AG09309 (cell line): ENCODE measurements at places on chromosomes 13 and 19.

DNA sequence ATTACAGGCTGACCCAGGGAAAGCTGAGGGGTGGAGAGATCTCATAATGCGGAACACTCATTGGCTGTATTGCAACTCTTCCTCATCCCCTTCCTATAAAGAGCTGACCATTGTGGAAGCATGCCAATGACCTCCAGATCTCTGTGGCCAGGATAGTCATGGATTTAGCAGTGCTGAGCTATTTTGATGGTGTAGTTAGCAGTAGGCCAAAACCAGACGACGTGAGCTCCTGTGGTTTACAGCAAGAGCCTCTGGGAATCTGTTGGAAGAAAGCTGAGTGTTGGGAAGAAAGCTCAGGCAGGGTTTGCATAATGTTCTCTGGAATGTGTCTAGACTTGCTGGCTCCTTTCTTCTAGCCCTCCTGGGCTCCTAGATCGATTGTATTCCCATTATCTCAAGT is 187.5 kb upstream of the GPC6 start:
- DNase-seq = peak; percentile 48

DNA sequence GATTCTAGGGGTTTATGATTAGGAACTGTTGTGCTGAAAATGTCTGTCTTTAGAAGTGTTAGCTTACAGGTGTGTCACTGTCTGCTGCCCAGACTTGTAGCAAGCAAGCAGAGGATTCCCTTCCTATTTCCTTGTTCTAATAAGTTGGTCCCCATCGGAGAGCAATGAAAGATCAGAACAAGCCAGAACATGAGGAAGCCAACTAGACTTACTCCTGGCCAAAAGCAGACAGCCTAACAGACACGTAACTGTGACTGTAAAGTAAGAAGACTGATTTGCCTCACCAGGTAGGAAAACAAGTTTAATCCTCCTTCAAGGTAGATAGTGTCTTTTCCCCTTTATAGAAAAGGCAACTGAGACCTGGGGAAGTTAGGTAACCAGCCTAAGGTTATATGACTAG is 12.5 kb downstream of the POLR1D start:
- DNase-seq = no peak

GRCh38 chr13:113399755-113400149 is 35.8 kb upstream of the GRTP1 start:
- DNase-seq = no peak

- no peak for DNase-seq
Observed at GRCh38 chr13:65912516-65912915, 1317.6 kb downstream of the PCDH9 start.

- no peak for DNase-seq
Observed at GRCh38 chr19:46745030-46745429, 827 bp upstream of the FKRP start.

DNA sequence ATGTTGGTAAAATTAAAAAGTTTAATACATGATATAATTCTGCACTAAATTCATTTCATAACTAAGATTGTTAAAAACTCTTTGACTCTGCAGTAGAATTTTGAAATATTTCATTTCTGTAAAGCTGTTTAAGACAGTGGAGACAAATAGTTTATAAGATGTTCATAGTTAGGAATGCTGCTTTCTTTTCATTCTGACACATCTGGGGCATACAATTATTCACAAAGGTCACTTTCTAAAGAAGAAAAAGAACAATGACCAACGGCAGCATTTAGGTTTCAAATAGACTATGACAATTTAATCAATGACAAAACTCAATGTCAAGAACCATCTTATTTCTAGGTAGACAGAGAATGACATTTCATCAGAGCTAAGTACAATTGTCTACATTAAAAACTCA is 1422.1 kb downstream of the PCDH9 start:
- DNase-seq = peak; percentile 13

DNA sequence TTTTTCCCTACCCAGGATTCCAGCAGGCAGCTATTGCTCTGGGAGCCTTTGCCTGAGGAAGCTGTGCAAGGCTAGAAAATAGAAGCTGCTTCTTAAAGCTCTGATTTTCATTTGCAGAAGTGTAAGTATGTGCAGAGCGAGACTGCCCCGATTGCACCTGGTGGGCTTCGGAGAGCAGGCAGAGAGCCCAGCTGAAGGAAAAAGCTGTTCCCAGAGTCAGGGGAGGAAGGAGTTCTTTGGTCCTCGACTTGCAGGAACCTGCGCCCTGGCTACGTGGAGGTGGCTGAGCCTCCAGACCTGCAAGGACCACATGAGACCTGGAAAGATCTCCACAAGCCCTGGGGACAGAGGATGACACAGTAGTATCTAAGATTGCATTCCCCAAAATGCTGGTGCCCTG is 235.0 kb upstream of the ARGLU1 start:
- DNase-seq = no peak

DNA sequence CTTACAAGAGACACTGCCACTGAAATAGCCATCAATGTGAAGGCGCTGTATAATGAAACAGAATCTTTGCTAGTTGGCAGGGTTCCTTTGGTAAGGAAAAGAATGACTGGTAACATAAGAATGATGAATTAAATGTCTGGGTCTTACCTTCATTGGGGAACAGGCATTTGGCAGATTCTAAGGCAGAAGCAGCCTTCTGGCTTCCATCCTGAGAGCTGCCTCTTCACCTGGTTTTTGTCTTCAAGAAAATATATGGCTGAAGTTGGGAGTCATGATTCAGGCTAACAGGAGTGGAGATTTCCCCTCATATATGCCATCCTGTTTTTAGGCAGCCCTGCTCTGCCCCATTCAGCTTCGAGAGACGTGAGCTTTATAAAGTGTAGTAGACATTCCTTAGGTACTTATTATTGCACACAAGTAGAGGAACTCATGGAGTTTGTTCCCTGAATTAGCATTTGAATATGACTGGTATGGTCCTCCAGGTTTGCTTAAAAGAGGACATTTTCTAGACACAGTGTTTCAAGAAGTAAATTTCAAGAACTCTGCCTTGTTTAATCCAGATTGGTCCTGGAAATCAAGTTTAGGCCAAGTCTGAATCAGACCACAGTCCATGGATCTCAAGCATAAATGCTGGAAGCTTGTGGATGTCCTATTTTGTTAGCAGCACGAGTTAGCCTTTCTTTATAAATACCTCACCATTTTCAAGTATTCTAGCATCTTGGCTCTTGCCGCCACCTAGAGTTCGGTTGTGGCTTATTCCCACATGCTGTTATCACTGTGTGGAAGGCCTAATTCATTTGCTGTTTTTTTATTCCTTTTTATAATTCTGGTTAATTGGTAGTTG is 56.2 kb upstream of the AKAP11 start:
- DNase-seq = no peak

DNA sequence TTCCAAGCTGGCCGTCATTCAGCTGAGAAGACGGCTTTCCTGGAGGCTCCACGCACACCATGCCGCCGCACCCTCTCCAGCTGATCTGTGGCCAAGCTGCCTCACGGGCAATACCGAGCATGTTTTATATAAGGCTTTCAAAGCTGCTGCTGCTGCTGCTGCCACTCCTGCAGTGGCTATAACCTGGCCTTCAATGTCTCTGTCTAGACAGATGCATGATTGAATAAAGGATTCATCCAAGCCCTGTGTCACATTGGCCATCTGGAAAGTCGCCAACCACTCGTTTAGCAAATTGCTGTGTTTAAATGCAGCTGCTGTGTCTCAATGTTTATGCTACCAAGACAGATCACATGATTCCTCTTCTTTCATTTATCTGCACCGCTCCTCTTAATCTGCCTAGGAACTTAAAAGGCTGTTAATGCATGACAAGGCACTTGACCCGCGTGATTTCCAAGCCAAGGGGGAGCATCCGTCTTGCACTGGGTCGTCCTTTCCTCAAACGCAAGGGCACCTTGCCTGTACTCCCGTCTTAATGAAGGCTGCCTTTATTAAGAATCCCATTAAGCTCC is 114.3 kb downstream of the TEX26 start:
- DNase-seq = no peak

DNA sequence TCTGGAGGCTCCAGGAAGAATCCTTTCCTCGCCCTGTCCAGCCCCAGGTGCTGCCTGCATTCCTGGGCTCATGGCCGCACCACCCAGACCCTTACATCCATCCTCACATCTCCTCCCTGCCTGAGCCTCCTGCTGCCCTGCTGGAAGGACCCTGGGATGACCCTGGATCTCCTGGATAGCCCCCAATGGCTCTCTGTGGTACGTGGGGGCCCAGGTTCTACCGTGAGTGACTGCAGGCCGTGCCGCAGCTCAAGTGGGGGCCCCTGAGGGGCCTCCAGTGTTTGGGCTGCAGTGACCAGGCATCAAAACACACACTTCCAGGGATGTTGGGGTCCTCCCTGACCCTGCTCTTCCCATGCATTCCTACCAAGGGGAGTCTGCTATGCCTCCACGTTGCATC is 8.3 kb upstream of the MCF2L start:
- DNase-seq = no peak

- DNase-seq = no peak
Observed at GRCh38 chr19:54938906-54939305, 8.4 kb downstream of the NLRP7 start.

GRCh38 chr19:43799502-43800142 is 2.6 kb downstream of the LYPD5 start:
- DNase-seq = no peak

- no peak for DNase-seq
Observed at GRCh38 chr19:7815325-7815724, 14.7 kb upstream of the EVI5L start.

DNA sequence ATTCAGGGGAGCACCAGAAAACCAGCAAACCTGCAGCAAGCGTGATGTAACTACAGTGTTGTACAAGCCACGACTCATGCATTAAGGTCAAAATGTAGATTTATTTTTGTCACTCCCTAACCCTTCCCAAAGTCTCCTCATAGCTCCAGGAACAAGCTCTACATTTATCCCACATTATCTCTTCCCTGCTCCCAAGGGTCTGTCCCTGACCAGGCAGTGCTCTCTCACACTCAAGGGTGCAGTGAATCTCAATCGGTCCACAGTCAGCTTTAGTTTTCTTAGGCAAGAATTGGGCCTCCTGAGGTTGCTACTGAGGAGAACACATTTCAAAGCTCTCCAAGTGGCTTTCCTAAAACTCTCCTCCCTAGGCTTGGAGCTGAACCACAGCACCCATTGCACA is 219.4 kb downstream of the NHLRC3 start:
- no peak for DNase-seq

GRCh38 chr19:46373491-46374359 is 26.8 kb downstream of the PPP5C start:
- no peak for DNase-seq

DNA sequence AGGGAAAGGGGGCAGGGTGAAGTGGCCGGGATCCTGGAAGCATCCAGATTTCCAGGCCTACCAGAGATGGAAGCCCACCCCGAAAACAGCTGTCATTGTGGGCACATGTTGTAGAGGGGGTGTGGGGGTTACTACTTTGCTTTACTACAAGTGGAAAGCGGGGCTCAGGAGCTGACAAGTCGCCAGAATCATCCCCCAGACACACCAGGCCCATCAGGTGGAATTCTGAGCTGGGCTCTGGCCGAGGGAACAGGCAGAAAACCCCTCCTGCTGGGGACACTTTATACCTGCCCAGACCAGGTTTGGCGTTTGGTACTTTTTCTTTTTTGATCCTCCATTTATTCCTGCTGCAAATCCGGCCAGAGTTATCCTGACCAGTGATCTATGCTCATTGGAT is 3.8 kb downstream of the CDX2 start:
- DNase-seq = no peak

GRCh38 chr19:36436531-36436930 is 18.1 kb upstream of the ZFP82 start:
- DNase-seq = no peak

DNA sequence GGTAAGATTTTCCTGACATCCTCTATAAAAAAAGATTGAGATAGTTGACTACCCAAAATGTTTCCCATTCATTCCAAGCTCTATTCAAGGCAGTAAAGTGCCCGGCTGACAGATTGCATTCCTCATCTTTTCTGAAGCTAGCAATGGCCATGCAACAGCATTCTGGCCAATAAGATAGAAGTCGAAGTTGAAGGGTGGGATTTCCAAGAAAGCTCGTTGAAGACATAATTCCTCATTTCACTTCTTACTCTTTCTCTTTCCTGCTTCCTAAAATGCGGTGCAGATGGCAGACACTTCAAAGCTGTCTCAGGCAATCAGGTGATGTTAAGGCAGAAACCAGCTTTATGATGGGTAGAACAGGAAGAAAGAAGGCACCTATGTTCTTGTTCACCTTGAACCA is 13.4 kb upstream of the ALOX5AP start:
- no peak for DNase-seq

- peak; percentile 74 for DNase-seq
Observed at GRCh38 chr13:35979361-35979951, 151.7 kb downstream of the DCLK1 start.

DNA sequence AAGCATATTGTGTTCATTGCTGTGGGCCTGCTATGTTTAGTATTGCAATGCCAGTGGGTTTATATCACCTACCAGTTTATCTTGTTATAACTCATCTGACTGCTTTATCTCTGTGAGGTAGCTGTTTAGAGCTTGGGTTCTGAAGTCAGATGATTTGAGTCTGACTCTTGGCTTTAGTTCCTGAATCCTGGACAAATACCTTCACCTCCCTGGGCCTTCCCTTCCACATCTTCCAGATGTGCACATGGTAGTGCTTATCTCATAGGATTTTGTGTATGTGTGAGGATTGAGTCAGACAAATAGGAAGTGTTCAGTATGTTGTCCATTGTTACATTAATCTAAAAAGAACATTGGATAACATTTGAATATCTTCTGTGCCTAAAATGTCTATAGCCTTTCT is 63.5 kb upstream of the ANKRD10 start:
- DNase-seq = no peak
